Left ventricle myocardium superior (tissue), 1 donor: ENCODE measurements at places on chromosomes 1 and 21. TPM values are rescaled to one million over a fixed set of nuclear protein-coding genes. Genes with fewer than 3 reads are reported as not detected.

Gene TRIM62
- total RNA-seq: 2.0 TPM

DNA sequence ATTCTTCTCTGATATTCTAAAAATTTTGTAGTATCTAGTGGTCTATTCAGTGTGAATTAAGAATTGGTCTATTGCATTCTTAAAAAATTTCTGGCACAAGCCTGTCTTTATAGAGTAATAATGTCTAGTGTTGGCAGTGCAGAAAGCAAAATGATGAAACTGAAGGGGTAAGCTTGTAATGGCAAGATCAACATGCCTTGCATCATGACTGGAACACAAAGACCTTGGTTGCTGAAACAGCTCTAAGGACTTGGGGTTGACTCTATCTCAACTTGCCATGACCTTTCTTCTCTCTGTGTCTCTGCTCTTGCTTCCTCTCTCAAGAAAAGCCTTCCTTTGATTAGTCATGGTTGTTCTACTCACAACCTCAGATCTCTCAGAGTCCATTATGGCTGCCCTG, 46.8 kb upstream of the PROX1 start:
- no peak for DNase-seq

DNA sequence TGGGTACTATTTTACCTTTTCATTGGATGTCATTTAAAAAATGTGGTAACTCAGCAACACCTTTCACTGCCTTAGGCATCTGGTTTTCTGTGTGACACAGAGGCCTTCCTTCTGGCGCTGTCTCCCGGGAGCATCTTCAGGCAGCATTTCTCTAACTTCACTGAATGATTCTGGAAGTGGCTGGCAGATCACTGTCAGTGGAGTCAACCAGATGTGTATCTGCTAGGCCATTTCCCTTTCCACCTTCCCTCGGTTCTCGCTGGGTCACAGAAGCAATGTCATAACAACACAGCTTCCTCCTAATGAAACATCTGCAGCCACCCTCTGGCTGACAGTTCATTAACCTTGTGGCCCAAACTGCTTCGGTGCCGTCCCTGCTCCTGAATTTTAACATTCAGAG, 137.8 kb downstream of the KIF26B start:
- DNase-seq: no peak

- DNase-seq: no peak
These were observed 149.4 kb downstream of the TIAM1 start for GRCh38 chr21:31194510-31195293.

DNA sequence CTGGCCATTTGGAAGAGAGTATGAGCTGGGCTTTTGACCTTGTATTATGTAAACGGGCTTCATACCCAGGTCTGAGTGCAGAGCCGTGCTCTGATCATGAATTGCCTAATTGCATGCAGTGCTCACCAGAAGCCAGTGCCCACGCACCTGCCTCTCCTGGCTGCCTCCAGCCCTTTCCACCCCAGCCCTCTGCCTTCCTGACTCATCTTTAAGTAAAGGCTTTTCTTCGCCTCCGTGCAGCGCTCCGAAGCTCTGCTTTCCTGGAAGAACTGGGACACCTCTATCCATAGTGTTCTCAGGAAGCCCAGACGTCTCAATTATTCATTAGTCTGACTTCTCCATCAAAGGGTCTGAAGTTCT, 413.7 kb downstream of the PTPRU start:
- DNase-seq: no peak

Gene SMAP2
- total RNA-seq: 15.1 TPM

- no peak for DNase-seq
These were observed 37.4 kb downstream of the BTBD8 start for GRCh38 chr1:92117526-92117925.

DNA sequence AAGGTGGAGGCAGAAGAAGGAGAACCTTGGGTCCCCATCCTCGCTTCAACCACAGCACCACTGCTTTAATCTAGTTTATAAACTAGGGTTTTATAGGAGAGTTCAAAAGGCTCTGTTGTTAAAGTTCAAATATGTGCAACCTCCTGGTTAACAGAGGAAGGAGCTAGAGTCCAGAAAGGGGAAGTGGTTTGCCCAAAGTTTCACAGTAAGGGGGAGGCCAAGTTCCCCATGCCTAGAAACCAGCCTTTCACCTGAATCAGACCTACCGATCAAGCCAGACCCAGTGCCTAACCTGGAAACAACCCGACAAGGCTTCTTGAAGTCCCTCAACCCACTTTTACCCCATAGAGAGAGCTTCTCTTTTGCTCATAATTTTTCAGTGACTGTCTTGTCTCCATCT, 106.5 kb downstream of the PLPP3 start:
- no peak for DNase-seq

Gene CSF3R
- 6.4 TPM for total RNA-seq

Gene AUNIP
- total RNA-seq: not detected

GRCh38 chr1:217182992-217183391, 447.9 kb downstream of the GPATCH2 start:
- no peak for DNase-seq

DNA sequence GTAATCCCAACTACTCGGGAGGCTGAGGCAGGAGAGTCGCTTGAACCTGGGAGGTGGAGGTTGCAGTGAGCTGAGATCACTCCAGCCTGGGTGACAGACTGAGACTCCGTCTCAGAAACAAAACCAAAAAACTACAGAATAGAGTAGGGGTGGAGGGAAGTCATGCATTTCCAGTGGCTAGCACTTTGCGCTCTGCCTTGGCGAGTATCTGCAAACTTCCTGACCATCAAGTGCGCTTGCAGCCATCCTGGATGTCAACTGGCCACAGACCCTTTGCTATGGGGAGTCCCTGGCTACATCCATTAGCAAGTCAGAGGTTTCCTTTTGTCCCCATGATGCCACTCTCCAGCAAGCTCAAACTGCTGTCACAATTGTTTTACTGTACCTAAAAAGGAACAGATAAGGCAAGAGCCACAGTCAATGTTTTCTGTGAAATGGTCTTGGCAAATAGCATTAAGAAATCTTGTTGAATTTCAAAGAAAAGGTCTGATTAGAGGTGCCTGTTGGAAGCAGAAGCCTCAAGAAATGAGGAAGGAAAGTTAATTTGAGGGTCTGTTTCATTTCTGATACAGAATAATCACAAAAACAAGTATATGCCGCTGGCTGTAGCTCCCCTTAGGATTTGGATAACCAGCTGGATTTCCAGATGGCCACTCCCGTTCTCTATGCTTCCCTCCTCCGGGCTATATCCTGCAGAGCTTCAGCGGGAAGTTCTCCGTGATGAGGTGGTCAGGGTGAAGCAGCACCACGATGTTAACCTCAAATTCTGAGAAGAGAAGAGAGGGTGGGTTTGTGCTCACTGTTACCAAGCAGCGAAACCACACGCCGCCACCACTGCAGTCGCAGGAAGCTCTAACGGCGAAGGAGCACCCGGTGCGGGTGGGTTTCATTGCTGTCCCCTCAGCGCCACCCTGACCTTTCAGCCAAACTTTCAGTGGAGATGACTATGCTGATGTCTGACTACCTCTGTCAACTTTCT, 42.0 kb downstream of the VPS26C start:
- DNase-seq: no peak

Gene CR1L
- total RNA-seq: not detected

GRCh38 chr21:35071347-35071746, 22.2 kb upstream of the RUNX1 start:
- no peak for DNase-seq

Gene DIRAS3
- total RNA-seq: 9.7 TPM

Gene LCE1A
- total RNA-seq: not detected

DNA sequence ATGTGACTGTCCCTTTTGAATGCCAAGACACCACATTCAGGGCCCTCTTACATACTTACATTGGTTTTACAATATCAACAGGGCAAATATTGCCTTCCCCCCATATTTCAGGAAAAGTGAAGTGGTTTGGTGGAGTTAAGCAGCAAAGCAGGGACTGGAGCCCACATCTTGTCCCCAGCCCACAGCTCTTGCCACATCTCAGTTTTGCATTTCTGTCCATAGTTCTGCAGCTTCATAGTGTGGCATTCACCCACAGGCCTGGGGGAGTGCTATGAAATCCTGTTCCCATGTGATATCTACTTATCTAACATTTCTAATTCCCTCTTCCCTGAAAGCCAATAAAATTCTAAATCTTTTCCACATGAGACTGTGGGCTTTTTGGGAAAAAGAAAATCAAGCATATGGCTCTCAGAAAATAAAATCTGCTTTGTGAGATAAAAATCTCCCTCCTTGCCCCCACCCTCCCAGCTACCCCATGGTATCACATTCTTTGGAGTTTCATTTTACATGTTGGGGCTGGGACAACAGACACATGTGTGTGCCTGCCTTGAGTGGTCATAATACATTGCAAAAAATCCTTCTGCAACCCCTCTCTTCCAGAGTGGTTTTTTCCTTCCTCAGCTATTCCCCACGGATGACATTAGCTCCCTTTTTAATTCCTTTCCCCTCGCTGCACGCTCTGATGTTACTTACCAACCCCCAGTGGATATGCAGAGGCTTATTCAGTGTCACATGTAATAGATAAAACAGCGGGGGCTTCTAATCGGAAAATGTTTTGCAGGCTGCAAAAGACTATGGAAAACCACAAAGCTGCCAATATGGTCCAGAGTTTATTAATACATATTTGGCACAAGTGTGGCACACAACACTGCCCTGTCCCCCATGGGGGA, 20.5 kb upstream of the CD2 start:
- no peak for DNase-seq

GRCh38 chr1:186813420-186813819, 15.3 kb upstream of the PLA2G4A start:
- no peak for DNase-seq

DNA sequence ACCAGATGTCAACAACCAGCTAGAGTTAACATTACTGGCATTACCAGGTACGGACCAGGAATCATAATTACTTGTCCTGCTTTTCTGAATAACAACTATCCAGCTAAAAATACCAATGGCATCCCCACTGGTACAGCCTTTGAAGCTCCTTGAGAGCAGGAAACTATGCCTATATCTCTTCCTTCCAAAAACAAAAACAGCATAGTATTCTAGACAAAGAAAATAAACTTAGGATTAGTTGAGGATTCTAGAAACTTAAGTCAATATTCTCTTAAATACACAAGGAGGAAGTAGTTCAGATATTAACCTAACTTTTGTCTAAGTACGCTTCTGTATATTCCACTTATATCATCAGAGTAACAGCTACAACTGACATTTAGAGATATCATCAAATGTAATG, 3.0 kb downstream of the FUBP1 start:
- DNase-seq: no peak

DNA sequence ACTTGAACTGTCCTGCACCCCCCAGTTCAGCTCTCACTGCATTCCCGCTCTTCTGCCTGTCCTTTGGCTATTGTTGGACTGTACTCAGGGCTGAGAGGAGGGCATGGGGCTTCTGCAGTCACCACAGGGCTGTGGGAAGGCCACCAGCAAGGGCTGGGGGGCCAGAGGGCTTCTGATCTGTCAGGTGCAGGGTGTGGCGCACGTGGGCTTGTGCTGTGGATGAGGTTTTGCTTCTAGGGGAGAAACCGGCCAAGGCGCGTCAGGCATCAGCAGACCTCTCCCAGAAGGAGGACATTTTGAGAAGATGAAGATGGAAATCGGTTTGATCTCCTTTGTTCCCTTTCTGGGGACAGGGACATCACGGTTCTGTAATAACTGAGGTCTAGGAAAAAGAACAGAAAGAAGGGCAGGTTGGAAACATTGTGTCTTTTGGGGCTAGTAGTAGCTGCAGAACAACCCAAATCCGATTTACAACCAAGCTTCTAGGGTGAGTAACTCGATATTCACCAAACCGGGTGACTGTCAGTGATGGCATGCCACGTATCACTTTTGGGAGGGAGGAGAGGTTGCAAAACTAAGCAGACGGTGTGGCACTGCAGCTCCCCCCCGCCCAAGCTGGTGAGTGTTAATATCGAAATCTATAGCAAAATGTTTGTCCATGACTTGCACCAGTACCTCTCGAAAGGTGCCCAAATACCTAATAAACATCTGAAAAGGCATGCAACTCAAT, 40.9 kb downstream of the AGPAT3 start:
- no peak for DNase-seq

DNA sequence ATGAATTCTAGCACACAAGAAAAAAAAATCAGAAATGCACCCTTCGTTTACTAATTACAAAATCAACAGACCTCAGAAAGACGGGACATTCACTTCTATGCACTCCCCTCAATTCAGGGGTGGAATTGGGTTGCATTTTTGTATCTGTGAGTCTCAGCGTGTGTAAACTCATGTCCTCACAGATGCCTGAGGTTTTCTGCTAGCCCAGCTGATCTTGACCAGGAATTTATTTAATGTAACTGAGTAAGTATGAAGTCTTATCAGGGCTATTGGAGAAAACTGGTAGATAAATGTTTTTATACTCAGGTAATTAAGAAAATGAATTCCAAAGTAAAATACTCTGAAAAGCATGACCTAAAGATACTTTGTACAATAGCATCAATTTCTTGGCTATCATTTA, 167.7 kb downstream of the RUNX1 start:
- no peak for DNase-seq

- DNase-seq: no peak
These were observed 20.1 kb downstream of the C1orf198 start for GRCh38 chr1:230848235-230848634.

DNA sequence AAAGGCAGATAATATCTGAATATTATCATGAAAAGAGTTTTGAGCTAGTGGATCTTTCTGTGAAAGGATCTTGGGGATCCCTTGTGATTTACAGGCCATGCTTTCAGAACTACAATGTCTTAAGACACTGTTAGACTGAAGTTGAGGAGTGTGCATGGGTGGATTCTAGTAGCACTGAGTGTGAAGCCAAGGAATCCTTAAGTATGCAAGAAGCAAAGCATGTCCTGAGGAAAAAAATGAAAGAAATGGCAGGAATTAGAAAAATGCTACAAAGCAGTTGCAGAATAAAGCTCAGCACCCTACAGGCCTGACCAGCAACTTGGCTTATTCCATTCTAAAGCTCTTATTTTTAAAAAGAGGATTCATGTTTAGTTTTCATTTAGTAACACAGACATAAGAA, 11.9 kb downstream of the STX6 start:
- DNase-seq: no peak

DNA sequence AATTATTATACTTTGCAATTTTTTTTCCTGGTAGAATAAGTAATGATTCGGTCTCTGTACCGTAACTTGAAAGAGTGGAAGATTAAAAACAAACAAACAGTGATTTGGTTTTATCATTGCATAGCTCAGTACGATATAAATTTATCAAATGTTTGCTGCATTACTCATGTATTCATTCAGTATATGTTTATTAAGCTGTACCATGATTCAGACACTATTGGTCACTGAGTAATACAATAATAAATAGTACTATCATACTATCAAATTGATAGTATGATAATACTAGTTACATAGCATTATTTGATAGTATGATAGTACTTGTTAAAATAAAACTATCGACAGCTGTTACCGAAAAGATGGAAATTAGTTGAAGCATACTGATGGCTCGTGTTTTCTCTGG, 12.1 kb downstream of the CENPF start:
- no peak for DNase-seq

- DNase-seq: no peak
These were observed 2.7 kb downstream of the DHRS3 start for GRCh38 chr1:12615159-12615864.

Gene PAQR6
- total RNA-seq: 0.32 TPM
